ENCODE measurements at places on chromosomes 1 and 21.

GRCh38 chr1:168342572-168343280 is 62.0 kb downstream of the TBX19 start:
- peak; percentile 81 for DNase-seq

DNA sequence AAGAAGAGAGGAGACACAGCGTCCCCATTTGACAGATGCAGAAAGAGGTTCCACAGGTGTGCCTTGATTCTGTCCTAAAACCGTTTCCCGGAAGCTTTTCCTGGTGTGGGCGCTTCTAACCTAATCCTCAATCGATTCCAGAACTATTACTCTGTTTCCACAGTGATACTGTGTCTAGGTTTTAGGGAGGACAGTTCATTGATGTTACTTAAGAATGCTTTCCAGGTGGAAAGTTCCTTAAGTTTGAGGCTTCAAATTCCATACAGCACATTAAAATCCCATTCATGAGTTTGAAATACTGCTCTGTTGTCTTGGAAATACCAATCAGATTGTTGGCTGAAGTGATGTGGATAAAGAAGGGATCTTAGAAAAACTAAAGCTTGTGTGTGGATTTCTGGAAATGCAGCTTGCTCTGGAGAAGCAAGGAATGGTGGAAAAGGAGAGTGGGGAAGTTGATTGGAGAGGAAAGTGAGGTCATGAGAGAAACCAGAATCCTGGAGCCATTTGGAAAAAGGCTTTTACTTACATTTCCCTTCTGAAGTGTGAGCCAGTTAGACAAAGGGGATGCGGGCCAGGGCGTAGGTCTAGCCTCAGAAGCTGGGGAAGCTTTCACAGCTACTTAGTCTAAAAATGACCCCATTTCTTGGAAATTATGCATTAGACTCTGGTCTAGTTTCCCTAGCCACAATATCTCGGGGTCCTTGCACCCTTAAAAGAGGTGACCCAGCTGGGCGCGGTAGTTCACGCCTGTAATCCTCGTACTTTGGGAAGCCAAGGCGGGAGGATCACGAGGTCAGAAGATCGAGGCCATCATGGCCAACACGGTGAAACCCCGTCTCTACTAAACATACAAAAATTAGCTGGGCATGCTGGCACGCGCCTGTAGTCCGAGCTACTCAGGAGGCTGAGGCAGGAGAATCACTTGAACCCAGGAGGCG is 6.7 kb downstream of the ELF3 start:
- DNase-seq: no peak

GRCh38 chr1:112358061-112358770 is 37.8 kb upstream of the CTTNBP2NL start:
- DNase-seq: no peak

DNA sequence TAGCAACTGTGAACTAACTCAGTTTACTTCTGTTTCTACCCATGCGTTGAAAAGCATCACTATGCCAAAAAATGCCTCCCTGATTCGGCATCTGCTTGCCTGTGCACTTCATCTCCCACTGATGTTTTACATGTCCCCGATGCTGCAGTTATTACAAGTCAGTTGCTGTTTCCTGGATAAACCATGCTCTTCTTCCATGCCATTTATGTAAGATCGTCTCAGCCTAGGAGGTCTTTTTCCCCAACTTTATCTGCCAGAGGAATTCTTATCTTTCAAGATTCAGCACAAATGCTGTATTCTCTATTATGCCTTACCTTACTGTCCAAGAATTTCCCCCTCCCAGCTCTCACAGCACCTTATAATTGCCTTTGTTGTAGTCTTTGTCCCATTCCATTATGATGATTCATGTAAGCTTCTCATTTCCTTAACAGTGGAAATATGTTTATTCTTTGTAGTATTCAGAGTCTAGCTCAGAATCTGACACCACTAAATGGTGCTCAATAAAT is 30.0 kb downstream of the PRKACB start:
- no peak for DNase-seq

DNA sequence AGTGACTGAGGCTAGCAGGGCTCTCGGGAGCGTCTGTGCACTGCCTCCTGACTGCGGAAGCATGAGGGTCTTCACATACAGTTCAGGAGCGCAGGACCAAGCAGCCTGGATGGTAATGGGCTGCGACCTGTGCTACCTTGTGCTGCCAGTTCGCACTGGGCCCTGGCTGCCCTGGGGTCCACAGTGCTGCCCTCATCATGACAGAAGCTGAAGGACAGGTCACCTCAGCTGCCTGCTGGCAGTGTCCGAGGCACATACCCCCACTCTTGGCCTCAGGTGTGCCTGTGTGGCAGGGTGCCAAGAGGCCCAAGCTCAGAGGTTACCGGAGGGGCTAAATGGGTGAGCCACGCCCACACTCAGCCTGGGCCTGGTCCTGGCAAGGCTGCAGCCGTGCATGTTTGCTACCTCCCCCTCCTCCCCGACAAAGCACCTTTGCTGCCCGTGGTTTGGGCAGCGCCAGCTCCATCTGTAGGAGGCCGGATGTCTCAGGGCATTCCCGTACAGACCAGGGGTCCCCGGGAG is 4.4 kb downstream of the JMJD4 start:
- DNase-seq: no peak

GRCh38 chr1:228737601-228738041 is 2.3 kb downstream of the RHOU start:
- no peak for DNase-seq

DNA sequence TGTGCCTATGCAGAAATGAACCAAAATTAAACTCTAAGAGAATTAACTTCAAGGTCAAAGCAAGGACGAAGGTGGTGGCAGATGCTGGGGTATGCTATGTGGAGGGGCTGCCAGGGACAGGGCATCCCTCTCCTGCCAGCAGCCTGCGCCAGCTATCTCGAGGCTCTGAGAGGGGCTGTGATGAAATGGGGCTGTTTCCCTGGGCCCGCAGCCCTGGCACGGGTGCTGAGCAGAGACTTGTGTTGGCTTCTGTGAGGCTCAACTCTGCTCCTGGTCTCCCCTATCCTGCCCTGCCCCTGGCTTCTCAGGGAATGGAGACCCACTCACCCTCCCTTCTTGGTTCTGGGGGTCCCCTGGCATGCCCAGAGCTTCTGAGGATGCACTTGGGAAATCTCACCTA is 41.9 kb upstream of the TIAM1 start:
- no peak for DNase-seq

DNA sequence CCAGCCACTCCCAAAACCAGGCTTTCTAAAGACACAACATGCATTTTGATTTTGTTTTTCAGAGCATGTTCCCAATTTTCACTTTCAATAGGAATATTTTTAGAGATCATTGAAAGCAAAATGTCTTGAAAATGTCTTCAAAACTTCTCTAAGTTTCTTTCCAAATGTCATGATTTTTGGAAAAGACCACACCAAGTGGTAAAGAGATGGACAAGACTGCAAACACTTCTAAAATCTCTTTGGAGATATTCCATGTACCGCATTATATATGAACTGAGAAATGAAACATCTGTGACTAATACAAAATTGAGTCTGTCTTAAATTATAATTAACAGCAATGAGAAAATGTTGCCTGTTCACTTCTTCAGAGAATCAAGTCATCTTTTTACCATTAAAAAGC is 418.0 kb upstream of the PKN2 start:
- no peak for DNase-seq

- DNase-seq: no peak
Measured at GRCh38 chr1:64484651-64485050, 14.7 kb downstream of the CACHD1 start.

DNA sequence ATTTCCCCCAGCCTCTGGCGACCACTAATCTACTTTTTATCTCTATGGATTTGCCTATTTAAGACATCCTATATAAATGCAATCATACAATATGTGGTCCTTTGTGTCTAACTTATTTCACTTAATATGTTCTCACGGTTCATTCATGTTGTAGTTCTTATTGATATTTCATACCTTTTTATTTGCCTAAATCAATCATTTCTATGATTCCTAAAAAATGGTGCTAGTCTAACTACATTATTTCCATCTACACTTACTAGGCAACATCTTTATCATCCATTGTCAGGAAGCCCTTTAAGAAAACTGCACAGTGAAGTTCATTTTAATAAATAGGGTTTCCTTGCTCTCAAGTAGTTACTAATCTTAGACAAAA is 380 bp upstream of the FBXO28 start:
- no peak for DNase-seq

DNA sequence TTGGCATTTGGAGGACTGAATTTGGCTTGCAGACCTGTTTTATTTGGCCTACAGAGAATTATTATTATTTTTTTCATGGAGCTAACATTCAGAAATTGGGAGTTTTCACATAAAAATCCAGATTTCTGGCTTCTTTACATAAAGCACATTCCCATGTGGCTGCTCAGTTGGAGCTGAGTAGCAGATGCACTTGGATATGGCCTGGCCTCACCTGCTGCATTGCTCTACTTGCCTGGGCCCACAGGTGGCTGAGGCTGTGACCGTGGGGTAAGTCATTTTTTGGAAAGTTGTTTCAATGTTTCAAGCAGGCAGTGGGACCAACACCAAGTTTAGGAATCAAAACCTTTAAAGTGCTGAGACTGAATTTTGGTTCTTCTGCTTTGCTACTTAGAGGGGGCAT is 56.7 kb downstream of the GADD45A start:
- DNase-seq: no peak

GRCh38 chr1:166145499-166145898 is 21.3 kb downstream of the FAM78B start:
- no peak for DNase-seq

DNA sequence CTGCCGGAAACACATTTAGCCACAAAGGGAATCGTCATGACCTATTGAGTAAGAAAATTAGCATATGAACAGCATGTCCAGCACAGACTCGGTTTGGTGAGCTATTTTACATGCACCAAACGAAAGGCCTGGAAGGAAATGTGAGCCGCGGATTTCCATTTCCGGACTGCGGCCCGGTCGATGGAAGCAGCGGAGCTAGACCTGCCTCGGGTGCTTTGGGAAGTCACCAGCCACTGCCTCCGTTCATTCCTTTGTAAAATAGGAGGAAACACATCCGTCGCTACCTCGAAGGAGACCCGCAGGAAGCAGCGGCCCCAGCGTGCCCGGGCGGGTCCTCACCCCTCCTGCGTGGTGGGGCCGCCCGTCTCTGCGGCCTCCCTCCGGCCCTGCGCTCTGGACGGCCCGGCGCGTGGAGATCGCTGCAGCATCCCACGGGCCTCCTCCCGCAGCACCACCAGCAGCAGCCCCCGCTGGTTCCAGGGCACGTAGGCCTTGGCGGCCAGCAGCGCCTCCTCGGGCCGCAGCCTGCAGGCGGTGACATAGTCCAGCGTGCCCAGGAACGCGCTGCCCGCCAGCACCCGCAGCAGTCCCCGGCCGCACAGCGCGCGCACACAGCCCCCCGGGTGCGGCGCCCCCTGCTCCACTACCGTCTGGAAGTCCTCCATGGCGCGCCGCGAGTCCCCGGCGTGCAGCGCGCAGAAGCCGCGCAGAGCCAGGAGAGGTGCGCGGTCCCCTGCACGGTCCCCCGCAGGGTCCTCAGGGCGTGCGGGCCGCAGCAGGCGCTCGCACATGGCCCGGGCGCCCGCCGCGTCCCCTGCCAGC is 12.1 kb downstream of the TTC34 start:
- DNase-seq: no peak

GRCh38 chr1:54037476-54037875 is 15.5 kb downstream of the TMEM59 start:
- no peak for DNase-seq

GRCh38 chr1:161162806-161163205 is 3.4 kb upstream of the PPOX start:
- no peak for DNase-seq

DNA sequence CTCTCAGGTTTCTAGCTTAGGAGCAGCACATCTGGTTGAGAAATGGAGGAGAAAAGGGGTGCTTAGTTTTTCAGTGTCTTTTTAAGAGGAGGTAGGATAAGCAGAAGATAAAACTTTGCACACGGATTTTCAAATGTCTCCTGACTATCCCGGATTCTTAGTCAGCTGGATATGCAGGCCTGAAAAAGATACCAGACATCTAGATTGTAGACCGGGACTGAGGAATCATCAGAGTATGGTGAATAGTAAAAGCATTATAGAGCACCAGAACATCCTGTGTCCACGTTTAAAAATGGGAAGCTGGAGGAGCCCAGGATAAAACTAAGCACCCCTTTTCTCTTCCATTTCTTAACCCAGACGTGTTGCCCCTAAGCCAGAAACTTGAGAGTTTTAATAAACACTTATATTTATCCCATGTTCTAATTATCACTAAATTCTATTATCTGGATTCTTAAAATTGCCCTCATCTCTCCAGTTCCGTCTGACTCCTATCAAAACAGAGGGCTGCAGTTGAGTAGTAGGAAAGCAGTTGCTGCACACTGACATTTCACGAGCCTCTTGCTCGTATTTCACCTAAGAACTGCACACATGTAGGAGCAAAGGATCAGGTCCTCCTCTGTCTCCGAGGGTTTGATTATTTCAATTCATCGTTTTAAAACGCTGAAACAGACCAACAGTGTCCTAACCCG is 609 bp downstream of the PIGK start:
- no peak for DNase-seq

- DNase-seq: no peak
Measured at GRCh38 chr1:161083748-161084596, 5.4 kb downstream of the NECTIN4 start.

DNA sequence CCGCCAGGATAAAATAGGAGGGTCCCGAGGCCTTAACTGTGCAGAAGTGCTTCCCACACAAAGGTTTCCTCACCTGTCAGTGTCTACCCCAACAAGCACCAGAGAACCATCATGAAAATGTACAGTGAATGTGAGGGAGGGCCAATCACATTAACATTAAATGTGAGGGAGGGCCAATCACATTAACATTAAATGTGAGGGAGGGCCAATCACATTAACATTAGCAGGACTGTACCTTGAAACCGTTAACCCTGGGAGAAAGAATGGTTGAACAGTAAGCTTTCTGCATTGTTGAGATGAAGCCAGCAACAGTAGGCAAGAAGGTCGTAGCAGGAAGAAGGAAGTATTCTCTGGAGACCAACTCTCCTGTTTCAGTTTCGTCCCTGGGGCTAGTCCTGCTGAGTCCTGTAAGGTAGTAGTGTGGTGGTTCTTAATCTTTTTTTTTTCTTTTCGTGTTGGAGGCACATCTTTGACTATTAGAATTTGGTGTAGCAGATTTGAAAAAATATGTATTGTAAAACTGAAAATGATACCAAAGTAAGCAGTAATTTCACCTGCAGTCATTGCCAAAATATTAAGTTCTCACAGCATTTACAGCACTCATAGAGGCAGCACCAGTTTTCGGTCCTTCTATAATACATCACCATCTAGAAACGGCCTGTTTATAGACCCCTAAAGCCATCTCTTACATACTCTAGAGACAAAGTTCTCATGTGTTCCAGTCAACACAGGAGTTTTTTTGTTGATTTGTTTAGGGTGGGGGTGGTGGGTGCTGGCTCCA is 98.6 kb upstream of the PPP2R5A start:
- no peak for DNase-seq

GRCh38 chr1:197424380-197424779 is 156.3 kb downstream of the CRB1 start:
- DNase-seq: no peak
